ENCODE measurements at places on chromosomes 7 and 10. TPM values are rescaled to one million over a fixed set of nuclear protein-coding genes. Genes with fewer than 3 reads are reported as not detected.
A peak's percentile ranks its signal among the peaks of the same experiment; 100 is the strongest.

- DNase-seq: peak; percentile 49
Observed at GRCh38 chr10:124575107-124576035, 113.7 kb downstream of the LHPP start.

DNA sequence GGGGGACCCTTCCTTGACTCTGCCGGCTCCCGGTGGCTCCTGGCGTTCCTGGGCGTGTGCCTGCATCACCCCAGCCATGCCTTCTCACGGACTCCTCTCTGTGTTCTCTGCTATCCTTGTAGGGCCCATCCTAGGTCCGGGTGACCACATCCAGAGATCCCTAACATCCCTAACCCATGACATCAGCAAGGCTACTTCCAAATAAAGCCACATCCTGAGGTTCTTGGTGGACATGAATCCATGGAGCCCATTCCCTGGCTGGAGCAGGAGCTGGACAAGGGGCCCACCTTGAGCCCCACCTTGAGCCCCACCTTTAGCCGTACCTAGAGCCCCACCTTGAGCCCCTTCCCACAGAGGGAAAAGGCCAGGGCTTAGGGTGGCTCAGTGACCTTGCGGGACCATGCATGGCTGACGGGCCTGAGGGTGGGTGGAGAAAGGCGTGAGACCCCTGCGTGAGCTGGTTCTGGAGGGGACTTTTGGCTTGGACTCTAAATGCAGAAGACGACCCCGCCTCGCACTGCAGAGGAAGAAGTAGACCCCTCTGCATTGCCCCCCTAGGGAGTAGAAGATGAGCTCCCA, 58.5 kb upstream of the INPP5A start:
- DNase-seq: no peak

DNA sequence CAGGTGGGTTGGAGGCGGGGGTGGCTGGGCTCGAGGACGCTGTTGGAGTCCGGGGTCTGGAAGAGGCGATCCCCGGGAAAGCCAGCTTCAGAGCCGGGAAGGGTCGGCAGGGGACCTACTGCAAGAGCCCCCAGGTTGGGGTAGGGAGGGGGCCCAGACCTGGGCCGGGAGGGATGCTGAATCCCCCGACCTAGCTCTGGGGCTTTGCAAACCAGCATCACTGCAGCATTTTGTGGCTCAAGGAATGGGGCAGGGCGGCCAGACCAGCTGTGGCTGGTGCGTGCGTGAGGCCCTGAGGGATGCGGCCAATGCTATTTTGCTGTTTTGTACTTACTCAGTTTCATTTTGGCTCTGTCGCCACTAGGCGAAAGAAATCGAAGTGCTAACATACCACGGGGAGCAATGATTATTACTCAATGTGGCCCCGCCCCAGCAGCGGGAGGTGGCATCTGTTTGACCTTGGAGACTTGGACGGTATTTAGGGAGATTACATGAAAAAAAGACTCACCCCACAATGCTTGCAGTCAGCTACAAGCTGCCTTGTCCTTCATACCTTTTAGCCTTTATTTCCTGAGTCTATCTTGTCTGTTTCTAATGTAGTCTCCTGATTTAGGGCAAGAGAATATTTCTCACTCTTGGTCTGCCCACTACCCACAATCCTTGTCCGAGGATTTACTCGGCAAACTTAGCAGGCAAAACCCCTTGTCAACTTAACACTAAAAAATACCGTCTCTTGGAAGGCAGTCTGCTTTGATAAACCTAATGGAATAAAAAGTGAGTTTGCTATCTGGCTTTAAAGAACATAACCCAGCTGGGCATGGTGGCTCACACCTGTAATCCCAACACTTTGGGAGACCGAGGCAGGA, 16.2 kb downstream of the HSPB1 start:
- DNase-seq: peak; percentile 91

GRCh38 chr10:58178811-58179210, 88.9 kb downstream of the IPMK start:
- no peak for DNase-seq

DNA sequence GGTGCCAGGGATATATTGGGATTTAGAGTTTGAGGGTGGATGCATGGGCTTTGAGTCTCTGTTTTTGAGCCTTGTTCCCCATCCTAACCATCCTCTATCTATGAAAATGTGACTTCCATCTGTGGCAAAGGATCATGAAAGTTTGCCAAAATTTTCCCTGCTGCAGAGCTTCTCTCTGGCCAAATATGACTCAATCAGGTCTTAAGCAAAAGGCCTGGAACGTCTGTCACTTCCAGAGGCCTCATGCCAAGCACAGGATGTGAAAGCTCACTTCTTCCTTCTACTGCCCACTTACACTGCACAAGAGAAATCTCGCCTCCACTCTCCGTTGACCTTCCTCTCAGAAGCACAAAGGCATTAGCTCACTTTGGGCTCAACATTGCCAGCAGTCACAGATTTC, 696.9 kb upstream of the NRP1 start:
- DNase-seq: peak; percentile 87

DNA sequence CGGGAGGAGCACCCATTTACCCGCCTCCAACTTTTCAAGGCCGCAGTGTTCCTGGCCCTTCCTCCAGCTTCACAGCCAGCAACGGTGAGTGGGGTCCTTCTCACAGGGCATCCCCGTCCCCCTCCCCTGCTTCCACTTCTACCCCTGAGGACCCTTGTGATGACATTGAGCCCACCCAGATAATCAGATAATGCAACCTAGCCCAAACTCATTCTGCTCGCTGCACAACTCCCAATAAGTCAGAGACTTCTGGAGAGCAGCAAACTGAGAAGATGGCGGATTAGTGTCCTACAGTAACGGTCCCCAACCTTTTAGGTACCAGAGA, 74.5 kb downstream of the OAT start:
- no peak for DNase-seq

DNA sequence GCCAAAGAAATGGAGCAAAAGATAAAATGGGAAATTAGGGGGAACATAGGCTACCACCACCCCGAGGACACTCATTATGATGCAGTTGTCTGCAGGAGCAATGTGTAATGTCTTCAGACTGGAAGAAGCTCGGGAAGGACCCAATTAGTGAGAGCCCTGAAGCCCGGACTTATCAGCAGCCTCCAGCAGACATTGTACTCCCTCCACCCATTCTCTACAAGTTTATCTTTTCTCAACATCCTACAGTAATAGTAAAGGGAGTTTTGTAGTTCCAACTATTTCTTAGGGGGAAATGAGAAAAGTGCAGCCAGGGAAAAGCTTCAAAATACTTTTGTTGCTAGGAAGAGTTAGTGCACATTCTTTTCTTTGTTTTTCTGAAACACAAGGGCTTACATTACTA, 657.3 kb upstream of the COBL start:
- no peak for DNase-seq

DNA sequence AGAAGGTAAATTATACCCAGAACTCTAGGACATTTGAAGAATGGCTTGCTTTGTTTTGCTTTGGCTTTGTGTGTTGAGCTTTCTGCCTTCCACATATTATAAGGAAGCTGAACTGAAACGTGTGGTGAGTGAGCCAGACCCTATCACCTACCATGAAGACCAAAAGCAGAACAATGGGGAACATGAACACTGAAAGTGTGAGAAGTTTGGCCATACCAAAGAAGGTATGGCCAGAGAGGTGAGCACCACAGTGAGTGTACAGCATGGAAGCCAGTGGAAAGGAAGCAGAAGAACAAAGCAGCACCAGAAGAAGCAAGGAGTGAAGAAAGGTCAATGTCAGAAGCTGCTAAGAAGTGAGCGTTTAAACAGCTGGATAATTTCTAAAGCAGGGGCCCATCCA, 59.7 kb upstream of the CCDC71L start:
- no peak for DNase-seq

DNA sequence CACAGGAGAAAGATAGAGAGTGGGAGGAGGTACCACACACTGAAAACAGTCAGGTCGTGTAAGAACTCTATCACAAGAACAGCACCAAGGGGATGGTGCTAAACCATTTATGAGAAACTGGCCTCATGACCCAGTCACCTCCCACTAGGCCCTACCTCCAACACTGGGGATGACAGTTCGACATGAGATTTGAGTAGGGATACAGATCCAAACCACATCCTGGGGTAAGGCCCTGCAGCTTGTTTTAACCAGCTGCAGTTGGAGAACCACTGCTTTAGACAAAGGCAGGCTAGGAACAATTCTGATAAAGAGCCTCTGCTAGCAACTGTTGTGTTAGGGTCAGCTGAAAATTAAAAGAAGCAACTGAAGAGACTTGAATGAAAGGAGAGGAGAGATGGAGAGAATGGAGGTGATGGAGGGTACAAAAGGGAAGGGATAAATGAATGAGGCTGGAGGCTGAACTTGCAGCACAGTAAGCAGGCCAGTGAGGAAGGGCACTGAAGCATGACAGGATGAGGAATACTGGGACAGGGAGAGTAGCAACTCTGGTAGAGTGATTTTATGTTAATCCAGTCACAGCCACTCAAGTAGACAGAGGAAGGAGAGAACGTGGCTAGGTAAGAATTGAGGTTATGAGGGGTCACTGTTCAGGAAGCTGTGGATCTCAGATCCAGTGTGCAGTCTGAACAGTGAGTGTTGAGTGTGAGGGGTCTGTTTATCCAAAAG, 23.6 kb downstream of the MEST start:
- no peak for DNase-seq

DNA sequence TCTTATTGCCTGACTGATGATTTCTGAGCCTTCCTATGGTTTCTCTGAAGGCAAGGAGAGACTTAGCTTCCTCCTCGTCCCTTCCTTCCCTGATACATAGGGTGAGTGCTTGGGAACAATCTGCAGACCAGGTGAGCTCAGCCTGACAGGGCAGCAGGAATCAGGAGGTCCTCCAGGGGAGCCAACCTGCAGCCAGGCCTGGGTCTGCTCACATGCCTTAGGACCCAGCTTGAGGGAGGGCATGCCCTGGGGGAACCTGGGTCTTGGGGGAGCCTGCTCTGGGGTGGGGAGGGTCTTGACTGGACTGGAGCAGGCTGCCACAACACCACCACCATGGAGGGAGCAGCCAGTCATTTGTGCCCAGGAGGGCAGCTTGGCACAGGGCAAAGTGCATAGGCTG, 57.7 kb downstream of the LRRC18 start:
- DNase-seq: no peak

Gene OAT
- 82.8 TPM for polyA plus RNA-seq

DNA sequence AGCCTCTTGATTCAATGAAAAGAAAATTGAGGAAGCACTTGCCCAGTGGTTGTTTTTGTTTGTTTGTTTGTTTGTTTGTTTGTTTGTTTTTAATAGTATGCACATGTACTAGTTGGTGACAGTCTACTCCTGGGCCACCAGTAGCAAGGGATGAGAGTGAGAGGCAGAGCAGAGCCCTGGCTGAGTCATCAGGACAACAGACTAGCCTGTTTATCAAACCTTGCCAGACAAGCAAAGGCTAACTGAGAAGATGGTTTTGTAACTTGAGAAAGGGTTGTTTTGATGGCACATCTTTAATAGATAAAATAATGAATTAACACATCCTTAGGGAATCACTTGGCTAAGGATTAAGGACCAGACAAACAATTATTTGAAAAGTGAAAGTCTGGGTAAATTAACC, 78.1 kb downstream of the INHBA start:
- DNase-seq: no peak

DNA sequence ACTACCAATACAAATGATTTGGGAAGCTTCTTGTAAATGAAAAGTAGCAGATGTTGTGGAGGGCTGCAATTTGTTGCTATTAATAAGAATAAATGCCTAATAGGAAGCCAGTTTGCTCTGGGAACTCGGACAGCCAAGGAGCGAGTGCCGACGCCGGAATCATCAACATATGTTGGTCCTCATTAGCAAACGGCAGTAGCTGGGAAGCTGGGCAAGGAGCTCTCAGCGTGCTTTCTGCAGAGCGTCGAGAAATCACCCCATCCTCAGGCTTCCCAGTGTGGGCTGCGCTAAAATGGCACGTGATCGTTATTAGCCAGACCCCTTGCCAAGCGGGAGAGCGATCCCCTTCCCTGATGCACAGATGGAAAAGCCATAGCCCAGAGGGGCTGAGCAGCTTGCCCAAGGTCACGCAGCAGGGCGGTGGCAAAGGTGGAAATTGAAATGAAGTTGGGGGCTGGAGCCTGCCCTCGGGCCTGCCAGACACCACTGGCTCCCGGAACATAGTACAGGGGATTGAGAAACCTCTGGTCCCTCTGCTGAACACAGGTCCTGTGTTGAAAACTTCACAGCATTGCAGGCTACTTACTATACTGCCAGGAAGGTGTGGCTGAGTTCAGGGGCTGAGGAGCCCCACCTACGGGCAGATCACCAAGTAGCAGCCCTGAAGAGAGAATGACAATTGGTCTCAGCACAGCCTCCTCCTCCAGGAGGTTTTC, 326.9 kb downstream of the PLXNA4 start:
- no peak for DNase-seq

DNA sequence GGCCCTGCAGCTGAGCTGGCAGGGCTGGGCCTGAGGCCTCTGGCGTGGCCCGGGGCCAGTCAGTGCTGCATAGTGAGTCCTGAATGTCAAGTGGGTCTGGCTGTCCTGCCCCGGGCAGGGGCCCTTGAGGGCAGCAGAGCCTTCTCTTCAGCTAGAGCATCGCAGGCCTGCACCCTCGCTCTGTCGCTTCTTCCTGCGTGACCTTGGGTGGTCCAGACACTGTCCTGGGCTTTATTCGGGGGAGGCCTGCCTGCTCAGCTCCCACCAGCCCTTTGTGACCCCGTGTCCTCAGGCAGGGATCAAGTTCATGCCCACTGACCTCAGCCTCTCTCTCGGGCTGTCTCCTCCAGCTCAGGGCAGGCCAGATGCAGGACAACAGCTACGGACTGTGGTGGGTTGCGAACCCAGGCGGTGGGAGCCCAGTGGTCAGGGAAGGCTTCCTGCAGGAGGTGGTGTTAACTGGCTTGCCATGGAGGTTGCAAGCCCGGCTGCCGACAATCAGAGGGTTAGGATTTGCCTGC, 3.4 kb downstream of the TTYH3 start:
- DNase-seq: no peak

DNA sequence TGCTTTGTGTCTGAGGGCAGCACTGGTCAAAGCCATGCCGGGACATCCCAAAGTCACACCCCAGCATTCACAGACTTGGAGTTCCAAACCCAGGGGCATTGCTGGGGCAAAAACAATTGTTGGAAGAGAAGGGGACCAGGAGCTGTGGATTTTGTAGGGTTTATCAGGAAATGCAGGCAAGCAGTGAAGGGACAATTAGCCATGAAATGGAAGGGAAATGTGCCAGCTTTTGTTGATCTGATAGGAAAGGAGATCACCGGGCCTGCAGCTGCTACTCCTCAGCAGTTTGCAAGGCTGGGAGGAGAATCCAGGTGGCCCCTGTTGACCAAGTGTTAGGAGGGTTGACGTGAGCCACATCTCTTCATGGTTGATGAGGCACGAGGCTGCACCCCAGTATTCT, 2.5 kb upstream of the BRI3 start:
- DNase-seq: no peak

DNA sequence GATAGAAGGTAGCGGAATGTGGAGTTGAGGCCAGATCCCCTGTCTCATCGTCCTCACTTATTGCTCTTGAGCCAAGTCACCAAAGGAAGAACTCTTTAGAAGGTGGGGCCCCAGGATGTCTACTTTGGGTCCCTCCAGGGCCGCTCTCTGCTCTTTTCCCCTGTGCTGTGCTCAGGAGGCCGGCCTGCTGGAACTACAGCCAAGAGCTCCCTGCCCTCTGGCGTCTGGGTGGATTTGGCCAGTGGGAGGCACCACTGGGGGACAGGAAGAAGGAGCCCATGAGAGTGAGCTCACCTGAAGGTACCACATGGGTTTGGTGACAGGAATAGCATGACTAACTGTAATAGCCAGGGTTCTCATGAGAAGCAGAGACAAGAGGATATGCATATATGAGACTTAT, 97.7 kb upstream of the FAM180A start:
- no peak for DNase-seq

GRCh38 chr7:3282457-3282856, 18.6 kb upstream of the SDK1 start:
- peak; percentile 74 for DNase-seq

GRCh38 chr10:94093286-94093905, 99.7 kb downstream of the PLCE1 start:
- no peak for DNase-seq

Gene RTKN2
- polyA plus RNA-seq: 2.0 TPM

- DNase-seq: no peak
Observed at GRCh38 chr7:84232646-84233045, 38.1 kb upstream of the SEMA3A start.
